ENCODE measurements at places on chromosomes 2 and 18.

GRCh38 chr2:95388856-95389244 lies 13.7 kb upstream of the FAHD2A start:
- no peak for DNase-seq

DNA sequence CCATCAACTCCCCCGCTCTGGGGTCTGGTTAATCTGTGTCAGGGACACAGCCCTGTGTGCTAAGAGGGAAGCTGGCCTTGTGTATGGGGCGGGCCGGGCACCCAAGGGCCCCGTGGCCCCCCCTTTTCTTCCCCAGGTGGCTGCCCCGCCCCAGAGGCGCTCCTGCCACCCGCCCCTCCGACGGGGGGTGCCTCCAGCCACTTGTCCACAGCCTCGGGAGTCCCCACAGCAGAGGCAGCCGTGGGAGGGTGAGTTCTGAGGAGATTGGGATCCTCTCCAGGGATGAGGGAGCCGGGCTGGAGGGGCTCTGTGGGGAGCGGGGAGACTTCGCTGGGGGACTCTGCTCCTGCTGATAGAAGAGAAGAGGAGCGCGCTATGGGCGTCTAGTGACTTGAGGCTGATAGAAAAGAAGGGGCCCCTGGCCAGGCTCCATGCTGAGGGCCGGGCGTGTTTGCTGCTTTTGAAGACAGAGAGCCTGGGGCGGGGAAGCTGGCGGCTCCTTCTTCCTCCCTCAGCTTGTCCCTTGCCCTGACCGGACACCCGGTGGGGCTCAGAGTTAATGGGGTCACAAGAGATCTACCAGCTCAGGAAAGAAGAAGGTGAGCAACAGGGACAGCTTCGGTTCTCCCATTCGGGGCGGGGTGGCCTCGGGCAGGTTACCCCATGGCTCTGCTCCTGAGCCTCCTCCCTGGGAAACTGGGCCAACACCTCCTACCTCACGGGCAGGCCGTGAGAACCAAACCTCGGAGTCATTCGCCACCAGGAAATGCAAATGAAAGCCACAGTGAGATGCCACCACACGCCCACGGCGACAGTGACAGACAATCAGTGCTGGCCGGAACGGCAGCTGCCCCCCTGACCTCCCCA lies 89.4 kb upstream of the TAF1B start:
- DNase-seq: no peak

DNA sequence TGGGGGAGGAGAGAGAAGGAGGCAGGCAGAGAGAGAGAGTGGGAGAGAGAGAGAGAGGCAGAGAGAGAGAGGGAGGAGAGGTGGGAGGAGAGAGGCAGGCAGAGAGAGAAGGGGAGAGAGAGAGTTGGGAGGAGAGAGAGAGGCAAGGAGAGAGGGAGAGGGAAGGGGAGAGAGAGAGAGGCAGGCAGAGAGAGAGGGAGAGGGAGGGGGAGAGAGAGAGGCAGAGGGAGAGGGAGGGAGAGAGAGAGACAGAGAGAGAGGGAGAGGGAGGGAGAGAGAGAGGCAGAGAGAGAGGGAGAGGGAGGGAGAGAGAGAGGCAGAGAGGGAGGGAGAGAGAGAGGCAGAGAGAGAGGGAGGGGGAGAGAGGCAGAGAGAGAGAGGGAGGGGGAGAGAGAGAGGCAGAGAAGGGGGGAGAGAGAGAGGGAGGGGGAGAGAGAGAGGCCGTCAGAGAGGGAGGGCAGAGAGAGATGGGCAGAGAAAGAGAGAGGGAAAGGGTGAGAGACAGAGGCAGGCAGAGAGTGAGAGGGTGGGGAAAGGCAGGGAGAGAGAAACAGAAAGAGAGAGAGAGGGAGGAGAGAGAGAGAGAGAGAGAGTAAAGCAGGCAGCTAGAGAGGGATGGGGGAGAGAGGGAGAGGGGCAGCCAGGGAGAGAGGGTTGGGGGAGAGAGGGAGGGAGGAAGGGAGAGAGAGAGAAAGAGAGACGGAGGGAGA lies 122.2 kb upstream of the PXDN start:
- DNase-seq: no peak

DNA sequence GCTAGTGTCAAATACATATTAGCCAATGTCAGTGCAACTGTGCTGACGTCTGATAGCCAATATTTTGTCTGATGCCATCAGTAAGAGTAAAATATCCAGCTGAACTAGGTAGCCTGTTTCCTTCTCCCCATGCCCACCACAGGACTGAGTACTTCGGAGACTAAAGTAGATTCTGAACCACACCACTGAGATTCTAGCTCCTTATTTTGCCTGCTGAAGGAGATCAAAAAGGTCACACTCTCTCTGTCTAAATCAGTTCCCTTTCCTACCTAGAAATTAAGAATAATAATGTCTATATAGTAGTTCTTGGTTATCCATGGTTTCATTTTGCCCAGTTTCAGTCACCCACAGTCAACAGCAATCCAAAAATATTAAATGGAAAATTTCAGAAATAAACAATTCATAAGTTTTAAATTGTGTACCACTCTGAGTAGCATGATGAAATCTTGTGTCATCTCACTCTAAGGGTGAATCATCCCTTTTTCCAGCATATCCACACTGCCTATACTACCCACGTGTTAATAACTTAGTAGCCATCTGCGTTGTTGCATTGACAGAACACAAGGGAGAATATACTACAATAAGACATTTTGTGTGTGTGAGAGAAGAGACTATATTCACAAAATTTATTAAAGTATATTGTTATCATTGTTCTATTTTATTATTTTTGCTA lies 1043.3 kb upstream of the PIK3C3 start:
- DNase-seq: no peak

DNA sequence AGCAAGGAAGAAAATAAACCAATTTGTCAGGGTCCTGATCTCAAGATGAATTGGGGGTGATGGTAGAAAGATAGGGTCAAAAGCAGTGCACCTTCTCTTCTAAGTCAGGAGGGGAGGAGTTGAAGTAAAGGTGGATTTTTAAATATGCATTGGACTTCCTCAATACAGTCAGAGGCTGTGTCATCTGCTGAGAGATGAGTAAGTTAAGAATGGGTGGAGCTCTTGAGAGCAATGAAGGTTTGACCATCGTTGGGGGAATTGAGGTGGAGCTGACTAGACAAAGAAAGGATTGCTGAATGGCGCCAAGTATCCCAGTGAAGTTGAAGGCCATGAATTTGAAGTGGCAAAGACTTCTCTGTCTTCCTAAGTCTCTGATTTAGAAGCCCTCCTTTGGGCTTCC lies 18.4 kb upstream of the CPO start:
- DNase-seq: no peak

GRCh38 chr2:152694161-152694661 lies 23.1 kb downstream of the PRPF40A start:
- DNase-seq: no peak

- no peak for DNase-seq
Observed at GRCh38 chr2:43254331-43254730, 27.9 kb upstream of the ZFP36L2 start.

DNA sequence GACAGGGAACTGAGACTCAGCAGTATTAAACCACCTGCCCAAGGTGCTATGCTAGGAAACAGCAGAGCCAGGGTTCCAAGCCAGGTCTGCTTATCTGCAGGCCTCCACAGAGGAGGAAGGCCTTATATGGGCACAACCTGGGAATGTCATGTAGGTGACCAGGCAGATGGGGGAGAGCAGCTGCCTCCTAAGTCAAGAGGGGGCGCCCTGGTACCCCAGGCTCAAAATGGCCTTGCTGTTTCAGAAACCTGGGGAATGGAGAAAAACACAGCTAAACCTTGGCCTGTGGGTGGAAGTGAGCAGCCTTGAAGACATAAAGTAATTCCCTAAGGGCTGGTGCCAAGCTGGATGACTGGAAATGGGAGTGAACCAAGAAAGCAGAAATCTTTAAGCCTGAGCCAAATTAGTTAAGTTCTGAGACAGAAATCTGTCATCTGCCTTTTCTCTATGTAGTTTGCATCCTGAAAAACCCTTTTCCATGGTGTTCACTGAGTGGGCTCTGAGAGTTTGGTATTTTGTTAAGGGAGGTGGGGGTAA lies 79.1 kb downstream of the MAPK4 start:
- DNase-seq: no peak

- DNase-seq: no peak
Observed at GRCh38 chr2:98768384-98769113, 37.6 kb upstream of the MGAT4A start.

GRCh38 chr2:152740743-152741328 lies 22.4 kb downstream of the ARL6IP6 start:
- DNase-seq: peak; percentile 35

DNA sequence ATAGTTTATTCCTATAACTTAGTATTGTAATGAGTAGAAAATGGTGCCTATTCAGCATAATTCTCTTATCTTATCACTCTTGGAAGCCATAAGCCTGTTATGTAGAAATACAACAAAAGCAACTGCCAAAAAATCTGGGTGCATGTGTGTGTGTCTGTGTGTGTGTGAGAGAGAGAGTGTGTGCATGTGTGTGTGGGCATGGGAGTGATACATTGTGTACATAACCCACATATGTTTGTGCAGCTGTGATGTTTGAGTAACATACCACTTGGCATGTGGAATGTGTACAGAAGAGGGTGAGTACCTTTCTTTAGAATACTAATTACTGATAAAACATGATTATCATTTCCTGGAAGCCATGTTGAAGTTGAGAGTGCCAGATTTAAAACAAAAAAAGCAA lies 642.3 kb upstream of the SYT4 start:
- DNase-seq: no peak

- no peak for DNase-seq
Observed at GRCh38 chr2:101983486-101983885, 8.3 kb upstream of the IL1R2 start.

GRCh38 chr2:135072125-135072997 lies 20.3 kb downstream of the RAB3GAP1 start:
- DNase-seq: no peak

- peak; percentile 10 for DNase-seq
Observed at GRCh38 chr2:179332903-179333302, 68.3 kb upstream of the SESTD1 start.

GRCh38 chr2:86413296-86414094 lies 27.7 kb upstream of the KDM3A start:
- no peak for DNase-seq

GRCh38 chr2:26576565-26577441 lies 64.4 kb downstream of the CIB4 start:
- DNase-seq: no peak

- no peak for DNase-seq
Observed at GRCh38 chr2:42849311-42849710, 56.9 kb upstream of the HAAO start.

DNA sequence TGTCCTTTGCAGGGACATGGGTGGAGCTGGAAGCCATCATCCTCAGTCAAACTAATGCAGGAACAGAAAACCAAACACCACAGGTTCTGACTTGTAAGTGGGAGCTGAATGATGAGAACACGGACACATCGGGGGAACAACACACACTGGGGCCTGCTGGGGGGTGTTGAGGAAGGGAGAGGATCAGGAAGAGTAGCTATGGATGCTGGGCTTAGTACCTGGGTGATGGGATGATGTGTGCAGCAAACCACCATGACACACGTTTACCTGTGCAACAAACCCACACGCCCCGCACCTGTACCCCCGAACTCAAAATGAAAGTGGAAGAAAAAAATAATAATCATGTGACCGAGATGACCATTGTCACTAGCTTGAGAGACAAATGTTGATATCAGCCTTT lies 114.7 kb downstream of the NDUFA10 start:
- no peak for DNase-seq

DNA sequence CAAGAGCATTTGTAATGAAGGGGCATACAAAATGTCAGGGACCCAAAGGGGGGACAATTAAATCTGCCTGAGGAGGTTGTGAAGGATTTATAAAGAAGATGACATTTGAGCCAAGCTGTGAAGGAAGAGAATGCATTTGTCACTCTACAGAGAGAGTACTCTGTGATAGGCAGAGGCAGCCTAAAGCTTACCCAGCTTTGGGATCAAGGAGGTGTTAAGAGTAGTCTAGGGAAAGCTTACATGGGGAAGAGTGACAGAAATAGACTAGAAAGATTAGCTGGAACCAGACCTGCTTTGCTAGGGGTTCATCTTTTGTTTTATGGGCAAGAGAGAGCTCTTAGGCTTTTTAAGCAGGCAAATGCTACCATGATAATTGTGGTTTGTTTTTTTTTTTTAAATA lies 169.1 kb upstream of the CYP26B1 start:
- DNase-seq: no peak

GRCh38 chr18:79764131-79764530 lies 33.6 kb upstream of the KCNG2 start:
- DNase-seq: no peak

DNA sequence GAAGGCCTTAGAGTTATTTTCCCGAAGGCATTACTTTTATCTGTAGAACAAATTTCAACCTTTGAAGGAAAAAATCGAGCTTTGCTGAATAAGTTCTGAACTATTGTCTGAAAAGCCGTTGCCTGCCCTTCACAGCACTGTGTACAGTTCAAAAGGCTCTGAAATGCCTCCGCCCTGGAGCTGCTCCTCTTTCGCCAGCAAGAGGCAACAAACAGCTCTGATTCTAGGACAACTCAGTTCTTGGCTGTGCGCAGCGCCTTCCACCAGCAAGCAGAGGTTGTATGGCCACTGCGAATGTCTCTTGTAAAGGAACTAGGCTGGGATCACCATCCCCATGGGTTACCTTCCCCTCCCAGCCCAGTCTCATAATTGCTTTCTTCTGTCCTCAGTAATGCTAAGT lies 308.5 kb downstream of the GBX2 start:
- no peak for DNase-seq

- DNase-seq: no peak
Observed at GRCh38 chr2:32622570-32623310, 5.1 kb upstream of the TTC27 start.

DNA sequence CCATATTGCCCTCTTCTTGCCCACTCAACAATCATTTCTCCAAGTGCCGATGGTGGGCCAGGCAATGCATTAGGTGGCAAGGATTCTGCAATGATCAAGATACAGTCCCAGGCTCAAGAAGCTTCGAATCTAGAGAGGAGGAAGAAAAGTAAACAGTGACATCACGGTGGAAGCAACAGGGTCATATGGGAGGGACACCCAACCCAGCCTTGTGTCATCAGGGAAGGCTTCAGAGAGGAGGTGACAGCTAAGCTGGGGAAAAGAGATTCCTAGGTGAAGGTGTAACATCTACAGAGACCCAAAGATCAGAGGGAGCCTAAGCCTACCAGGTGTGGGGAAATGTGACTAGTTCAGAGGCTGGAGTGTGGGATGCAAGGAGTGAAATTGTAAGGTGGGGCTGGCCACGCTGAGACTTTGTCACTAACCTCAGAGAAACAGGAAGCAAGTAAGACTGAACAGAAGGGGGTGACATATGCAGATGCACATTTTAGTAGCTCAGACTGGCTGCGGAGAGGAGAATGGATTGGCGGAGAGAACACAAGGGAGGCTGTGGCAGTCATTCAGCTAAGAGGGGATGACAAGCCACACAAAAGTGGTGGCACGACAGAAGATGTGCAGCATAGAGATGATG lies 104.9 kb downstream of the ANKRD44 start:
- DNase-seq: no peak

- DNase-seq: no peak
Observed at GRCh38 chr18:24018299-24018886, 3.8 kb downstream of the TTC39C start.

GRCh38 chr2:210922419-210922818 lies 366.0 kb downstream of the CPS1 start:
- no peak for DNase-seq
